Stimulated activated CD8-positive, alpha-beta memory T cell treated with anti-CD3 and anti-CD28 coated beads, Interleukin-15, amount 100 ng/mL, for 4 hours (primary cell): ENCODE measurements at places on chromosomes 3 and 15.
A peak's percentile ranks its signal among the peaks of the same experiment; 100 is the strongest.

DNA sequence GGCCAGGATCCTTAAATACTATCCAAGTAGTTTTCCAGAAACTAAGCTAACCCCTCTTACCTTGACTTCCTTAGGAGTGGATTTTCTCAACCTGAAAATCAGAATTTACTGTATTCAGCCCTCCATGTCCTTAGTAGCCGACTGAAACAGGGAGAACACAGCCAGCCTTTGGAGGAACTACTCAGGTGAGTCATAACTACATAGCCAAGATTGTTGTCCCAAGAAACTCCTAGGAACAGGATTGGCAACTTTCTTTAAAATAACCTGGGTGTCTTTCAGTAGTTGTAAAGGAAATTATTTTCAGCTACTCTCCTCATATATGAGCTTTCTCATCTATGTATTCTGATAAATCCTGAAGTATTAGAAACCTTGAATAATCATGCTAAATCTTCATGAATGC is 22.3 kb downstream of the FANCD2OS start:
- DNase-seq: no peak

DNA sequence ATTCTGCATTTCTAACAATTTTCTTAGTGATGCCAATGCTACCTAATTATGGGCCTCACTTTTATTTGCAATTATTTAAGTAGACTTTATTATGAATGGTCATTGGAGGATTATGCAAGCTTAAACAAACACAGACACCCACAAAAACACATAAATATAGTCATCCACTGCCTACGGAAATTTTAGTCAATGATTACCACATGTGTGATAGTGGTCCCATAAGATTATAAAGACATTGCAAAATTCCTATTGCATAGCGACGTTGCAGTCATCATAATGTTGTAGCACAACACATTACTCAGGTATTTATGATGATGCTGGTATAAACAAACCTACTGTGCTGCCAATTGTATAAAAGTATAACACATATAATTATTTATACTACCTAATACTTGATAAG is 247.8 kb upstream of the ALCAM start:
- DNase-seq: no peak

DNA sequence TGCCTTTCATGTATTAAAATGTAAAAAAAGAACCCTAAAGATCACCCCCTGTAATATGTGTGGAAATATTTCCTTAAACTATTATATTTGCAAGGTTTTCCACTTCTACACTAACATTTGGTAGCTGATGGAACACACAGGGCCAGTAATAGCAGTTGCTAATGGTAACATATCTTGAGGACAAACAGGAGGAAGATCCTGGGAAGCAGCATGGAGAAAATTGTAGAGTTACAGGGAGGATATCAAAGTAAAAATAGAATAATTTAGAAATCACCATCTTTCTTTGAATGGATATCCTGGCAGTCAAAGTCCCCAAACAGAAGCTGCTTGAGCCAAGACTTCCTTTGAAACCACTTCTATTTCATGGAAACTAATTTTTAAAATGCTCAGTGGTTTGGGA is 29.5 kb upstream of the OSTN start:
- no peak for DNase-seq

DNA sequence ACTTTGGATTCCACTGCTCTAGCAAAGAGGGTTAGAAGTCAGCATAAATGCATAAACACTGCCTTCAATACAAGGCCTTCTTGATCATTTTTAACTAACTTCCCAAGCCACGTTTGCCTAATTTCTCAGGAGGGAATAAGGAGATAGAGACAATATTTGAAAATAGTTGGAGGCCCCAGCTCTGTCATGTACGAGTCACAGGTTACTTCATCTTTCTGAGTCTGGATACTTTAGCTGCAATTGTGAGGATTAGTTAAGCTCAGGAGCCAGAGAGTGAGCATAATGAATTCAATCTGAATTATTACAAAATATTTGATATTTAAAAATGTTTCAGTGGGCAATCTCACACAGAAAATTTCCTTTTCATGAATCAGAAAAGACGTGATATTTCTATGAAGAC is 298.9 kb downstream of the SHOX2 start:
- DNase-seq: no peak

DNA sequence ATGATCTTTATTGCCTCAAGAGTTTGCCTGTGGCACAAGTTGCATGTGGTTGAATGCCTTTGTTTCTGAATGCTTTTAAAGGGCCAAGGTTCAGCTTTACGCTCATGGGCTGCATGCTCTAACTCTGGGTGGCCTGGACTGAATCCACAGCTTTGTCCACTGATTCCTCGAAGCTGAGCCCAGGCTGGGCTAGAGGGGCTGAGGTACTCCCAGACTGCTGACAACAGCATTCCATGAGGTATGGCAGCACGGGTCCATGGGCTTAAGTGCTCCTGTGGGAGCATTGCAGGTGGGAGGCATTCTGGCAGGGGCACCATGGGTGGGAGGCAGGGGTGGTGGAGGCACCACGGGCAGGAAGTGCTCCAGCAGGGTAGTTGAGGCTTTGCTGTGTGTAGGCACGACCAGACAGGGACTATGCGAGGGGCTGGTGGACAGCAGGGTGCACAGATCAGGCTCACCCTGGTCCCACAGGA is 61.6 kb downstream of the GLCE start:
- no peak for DNase-seq

DNA sequence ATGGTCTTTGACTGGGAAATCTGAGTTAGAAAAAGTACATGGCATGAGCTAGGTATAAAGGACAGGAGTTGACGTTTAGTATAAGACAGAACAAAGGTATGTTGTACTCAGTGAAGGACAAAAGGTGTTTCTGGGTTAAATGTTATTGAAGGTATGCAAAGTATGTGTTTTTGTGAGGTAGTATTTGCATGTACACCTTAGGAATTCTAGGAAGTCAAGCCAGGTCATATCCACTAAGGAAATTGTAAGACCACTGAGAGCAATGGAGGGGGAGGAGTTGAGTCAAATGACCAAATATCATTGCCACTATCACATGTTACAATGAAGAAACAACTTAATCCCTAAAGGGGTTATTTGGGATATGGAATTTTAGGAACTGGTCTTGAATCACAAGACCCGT is 24.4 kb upstream of the TGFBR2 start:
- DNase-seq: no peak

DNA sequence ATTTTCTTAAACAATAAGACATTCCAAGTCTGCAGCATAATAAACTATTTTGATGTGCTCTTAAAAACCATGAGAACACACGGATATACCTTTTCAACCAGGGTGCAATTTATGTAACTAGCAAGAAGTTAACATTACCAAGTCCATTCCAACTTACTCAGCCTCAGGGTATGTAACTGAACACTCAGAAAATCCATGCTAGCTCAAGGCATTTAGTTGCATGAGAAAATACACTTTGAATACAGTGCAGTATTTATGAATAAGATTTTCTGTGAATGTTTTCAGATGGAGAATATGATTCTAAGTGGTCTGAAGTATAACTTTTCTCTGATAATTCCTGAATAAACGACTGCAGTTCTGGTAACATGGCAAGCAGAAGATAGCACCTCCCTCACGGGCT is 124.3 kb downstream of the SNRK start:
- DNase-seq: no peak

- no peak for DNase-seq
Observed at GRCh38 chr3:185976100-185976499, 38.3 kb upstream of the TRA2B start.

DNA sequence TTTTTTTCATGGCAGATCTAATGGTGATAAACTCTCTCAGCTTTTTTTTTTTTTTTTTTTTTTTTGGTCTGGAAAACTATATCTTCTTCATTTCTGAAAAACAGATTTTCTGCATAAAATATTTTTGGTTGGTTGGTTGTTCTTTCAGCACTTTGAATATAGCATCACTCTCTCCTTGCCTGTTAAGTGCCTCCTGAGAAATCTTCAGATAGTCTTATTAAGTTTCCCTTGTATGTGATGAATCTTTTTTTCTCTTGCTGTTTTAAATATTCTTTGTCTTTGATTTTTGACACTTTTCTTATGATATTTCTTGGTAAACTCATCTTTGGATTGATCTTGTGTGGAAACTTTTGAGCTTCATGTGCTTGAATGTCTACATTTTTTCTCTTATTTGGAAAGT is 44.2 kb upstream of the OSTN start:
- no peak for DNase-seq

DNA sequence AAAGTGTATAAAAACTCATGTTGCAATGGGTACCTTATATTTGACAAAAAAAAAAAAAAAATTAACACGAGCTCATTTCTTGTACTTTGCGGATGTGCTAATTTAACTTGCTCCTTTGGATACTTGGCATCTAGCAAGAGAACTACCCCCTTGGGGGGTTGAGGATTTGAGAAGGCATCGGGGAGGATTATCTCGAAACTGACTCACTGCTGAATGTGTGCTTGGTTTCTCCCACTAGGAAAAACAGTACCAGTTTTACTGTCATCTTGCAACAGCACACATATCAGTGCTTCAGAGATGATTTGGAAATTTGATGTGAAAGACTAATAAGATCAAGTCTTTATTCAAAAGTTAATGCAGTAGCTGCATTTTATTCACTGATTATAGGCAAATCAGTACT is 891 bp downstream of the EXOG start:
- DNase-seq: no peak

- no peak for DNase-seq
Observed at GRCh38 chr15:58224068-58224467, 85.9 kb downstream of the AQP9 start.

DNA sequence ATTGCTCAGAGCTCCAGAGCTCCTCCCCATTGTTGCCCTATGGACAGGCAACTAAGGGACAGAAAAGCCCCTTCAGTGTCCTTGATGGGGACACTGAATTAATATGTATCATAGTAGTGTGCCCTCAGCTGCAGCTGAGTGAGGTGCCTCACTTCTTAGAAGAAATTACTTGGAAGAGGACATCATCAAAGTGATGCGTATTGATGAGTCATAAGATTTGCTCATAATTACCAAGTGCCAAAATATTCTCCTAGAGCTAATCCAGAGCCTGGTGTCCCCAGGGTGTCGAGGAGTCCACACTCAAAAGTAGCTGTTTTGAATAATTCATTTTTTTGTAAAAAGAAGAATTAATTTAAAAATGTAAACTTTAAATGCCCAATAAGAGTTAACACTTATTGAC is 200.7 kb upstream of the SEMA6D start:
- DNase-seq: no peak

DNA sequence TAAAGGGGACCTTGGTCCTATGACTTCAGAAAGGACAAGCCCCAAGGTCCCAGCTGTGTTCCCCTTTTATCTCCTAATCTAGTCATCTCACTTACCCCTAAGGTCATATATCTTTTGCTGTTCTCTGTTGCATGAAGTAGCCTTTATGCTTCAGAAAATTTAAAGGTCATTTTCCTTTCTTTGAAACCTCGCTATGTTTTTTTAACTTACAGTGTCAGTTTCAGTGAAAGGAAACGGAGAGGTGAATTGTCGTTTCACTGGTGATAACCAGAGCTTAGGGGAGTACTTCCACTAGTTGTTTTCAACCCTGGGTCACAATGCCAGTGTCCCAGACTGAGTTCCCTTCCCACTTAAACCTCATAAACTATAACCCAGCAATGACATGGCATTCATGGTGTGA is 357.4 kb downstream of the GAP43 start:
- DNase-seq: no peak

DNA sequence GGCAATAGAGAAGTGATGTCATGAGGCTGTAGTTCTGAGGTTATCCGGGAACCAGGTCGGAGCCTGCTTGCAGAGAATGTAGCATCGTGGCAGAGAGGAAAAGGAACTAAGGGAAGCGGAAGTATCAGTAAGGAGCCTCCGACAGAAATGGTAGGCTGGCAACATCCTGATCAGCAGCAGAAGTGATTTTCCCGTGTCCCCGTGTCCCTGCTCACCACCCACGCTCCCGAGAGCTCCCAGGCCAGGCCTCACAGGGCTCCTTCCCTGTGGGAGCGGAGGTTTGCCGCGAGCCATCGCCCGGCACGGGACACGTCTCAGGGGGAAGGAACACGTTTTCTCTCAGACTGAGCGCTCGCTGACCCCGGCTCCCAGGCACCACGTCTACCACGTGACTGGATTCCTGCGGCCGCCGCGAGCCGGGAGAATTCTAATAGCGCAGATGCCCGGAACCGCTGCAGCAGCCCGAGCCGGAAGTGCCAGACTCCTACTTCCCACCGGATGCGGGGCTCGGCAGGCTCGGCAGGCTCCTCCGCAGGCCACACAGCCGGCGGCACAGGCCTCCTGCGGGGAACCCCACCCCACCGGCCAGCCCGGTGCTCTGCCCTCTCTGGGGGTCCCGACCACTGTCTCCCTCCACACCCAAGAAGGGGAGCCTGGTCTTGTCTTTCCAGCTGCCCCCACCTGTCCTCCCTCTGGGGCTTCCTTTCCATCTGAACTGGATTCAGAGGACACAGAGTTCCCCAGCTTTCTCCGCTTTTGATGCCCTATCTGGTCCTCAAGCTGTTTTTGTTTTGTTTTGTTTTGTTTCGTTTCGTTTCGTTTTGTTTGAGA is 99.3 kb downstream of the BDH1 start:
- peak; percentile 1 for DNase-seq

DNA sequence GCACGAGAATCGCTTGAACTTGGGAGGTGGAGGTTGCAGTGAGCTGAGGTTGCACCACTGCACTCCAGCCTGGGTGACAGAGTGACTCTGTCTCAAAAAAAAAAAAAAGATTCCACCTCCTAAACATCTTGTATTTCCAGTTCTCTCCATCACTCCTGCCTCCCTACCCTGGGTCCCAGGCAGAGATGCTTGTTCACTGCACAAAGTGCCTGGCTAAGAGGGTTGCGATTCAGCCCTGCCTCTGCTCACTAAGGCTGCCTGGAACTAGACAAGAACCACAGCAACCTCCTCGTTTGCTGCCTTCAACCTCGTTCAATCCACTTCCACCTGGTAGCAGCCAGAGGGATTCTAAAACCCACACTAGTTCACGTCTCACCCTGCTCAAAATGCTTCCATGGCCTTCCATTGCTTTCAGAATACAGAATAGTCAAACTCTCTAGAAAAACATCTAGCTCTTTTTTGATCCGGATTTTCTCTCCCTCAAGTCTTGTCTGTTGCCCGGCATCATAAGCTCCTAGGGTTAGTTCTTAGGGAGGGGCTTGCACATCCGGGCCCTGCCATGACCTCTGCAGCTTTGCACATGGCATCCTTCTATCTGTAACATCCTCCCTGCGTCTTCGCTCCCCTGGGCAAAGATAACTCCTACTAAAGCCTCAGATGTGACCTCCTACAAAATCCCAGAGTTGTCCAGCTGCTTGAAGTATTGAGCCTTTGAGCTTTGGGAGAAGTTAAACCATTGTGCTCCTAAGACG is 1.0 kb upstream of the MCM2 start:
- DNase-seq: no peak

DNA sequence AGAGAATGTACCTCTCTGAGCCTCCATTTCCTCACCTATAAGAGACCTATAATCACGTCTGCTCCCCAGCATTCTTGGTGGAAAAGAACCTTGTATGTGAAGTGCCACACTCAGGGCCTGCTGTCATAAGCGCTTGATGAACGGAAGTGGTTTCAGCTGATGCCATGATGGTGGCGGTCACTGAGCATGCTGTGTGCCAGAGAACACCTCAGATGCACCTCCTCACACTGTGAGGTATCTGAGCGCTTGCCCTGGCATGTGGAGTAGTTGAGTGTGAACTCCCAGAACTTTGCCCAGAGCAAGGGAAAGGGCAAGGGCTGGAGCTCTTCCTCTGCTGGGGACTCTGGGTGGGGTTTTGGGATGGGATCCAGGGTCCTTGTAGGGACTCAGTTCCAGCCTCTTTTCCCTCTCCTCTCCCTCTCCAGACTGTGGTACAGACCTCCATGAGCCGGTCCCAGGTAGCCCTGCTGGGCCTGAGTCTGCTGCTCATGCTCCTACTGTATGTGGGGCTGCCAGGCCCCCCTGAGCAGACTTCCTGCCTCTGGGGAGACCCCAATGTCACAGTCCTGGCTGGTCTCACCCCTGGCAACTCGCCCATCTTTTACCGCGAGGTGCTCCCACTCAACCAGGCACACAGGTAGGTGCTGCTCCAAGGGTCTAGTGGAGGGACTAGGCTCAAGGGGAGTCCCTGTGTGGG is 2.7 kb downstream of the ABHD14A start:
- no peak for DNase-seq
